Vagina (tissue), 2 donors: ENCODE measurements at places on chromosomes 3 and 15.

GRCh38 chr3:153889905-153890334 lies 231.3 kb upstream of the ARHGEF26 start:
- no peak for DNase-seq

- DNase-seq: no peak
These were observed 73.3 kb upstream of the PYGO1 start for GRCh38 chr15:55661428-55661827.

- no peak for DNase-seq
These were observed 11.9 kb downstream of the GPR176 start for GRCh38 chr15:39908186-39908585.

DNA sequence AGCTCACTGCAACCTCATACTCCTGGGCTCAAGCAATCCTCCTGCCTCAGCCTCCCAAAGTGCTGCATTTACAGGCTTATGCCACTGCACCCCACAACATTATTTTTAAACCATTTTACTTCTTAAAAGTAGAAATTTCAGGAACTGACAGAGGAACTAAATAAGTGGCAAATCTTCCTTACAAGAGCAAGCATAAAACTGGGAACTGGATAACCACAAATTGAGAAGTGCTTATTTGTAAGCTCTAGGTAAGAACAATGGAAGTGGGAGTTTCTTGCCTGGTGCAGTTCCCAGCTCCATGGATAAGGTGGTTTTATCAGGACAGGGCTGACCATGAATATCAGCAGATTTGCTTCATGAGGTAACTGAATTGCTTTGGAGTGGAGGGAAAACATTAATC lies 655.2 kb downstream of the DIPK2A start:
- DNase-seq: no peak

DNA sequence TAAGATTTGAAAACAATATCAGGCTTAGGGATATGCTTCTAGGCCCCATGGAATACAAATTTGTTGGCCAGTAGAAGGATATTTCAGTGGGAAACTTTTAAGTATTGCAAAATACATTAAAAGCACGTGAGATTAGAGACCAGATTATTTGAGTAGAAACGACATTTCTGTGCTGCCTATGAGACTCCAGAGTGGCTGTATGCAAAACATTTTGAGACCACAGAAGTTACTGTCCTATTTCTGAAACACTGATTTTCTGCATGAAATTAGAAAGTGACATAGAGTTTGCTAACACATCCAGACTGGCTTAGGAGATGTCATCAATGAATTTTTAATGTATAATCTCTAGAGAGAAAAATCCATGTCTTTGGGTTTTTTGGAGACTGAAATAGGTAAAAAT lies 99.8 kb downstream of the KCNH8 start:
- no peak for DNase-seq

DNA sequence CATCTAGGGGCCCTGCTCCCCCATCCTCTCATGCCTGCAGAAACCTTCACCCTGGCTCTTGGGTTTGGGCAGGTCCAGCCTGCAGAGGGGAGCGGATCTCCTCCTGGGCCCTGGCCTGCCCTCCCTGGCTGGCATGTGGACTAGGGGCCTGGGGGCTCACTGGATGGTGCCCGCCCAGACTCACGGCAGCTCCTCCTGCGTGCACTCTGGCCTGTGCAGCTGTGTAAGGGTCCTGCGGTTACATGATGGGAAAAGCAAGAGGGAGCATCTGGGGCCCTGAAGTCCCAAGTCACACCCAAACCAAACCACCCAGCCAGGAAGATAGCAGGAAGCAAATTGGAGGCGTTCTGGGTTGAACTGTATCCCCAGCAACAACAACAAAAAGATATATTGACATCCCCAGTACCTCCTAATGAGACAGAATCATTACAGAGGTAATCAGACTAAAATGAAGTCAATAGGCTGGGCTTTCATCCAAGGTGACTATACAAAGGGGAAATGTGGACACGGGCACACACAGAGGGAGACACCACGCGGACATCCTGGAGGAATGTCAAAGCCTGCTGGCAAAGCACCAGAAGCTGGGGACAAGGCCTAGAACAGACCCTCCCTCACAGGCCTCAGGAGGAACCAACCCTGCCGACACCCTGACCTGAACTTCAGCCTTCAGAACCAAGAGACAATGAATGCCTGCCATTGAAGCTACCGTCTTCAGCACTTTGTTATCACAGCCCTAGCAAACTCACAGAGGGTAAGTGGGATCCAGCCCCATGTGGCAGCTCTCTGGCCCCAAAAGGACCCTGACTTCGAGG lies 10.4 kb upstream of the CLK3 start:
- no peak for DNase-seq

DNA sequence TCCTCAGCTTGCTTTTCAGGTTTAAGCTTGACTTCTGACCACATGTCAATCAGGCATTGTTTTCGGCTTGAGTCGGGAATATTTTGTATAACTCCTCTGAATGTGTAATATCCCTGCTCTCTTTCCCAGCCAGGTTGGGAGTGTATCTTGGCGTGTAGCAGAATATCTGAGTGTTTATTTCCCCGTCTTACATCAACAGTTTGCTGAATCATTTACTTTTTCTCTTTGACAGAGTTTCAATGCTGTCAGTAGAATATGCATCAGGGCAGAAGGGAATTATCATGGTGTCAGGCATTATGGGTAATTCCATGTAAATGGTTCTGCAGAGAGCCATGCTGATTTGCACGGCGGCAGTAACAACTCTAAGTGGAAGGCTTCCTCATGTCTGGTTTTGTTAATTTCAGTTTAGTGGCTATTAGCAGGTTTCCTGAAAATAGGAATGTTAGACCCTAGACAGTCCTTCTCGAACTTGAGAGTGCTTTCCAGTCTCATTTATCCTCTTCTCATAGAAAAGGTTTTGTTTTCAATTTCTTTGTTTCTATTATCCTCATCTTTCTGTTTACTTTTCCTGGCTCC lies 566.3 kb downstream of the AGBL1 start:
- DNase-seq: no peak

GRCh38 chr15:93223803-93224202 lies 134.8 kb upstream of the RGMA start:
- no peak for DNase-seq

DNA sequence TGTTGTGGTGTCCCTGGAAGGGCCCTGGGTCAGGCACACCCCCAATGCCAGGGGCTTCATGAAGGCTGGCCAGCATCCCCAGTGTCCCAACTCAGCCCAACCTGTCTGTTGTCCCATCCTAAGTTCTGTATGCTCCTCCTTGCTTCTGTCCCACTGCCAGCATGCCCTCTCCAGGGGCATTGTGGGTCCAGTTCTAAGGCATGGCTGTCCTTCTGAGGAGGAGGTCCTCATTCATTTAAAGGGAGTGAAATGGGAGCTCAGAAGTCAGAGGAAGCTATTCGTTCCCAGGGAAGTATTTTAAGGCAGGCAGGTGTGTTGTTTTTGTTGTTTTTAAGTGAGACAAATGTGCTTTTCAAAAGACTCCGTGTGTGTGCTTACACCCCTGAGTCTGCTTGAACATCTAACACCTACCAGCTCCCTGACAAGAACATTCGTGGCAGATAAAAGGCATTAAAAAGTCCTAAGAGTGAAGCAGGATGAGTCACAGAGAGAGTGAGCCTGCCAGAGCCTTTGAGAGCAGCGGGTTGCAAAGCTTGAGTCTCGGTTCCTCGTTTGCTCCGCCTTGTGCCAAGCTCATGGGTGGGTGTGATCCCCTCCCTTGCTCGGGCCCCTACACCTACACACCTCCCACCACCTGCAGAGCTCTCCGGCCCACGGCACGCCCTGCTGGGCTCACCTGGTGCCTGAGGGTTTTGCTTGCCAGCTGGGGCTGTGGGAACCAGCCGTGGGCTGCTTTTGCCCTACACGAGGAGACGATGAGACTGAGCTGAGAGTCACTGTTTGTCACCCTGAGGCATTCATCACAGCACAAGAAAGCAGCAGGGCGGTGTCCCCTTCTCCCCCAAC lies 183.4 kb upstream of the TOPAZ1 start:
- no peak for DNase-seq

GRCh38 chr15:48266024-48266689 lies 60.1 kb downstream of the SLC12A1 start:
- no peak for DNase-seq

DNA sequence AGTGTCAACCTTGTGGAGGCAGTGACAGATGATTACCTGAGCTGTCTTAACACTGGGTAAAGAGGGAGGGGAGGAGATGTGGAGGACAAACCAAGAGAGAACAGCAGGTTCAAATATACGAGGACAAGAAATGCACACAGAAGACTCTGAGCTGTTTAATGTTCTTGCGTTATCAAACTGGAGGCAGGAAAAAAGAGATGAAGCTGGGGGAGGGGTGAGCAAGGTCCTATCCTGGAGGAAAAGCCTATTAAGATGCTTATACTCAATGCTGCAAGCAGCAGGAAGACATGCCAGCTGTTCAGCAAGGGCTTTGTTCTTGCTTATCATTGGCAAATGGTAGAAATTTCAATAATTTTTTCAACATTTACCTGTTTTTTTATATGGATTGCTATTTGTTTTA lies 345.7 kb upstream of the TRIM42 start:
- no peak for DNase-seq

DNA sequence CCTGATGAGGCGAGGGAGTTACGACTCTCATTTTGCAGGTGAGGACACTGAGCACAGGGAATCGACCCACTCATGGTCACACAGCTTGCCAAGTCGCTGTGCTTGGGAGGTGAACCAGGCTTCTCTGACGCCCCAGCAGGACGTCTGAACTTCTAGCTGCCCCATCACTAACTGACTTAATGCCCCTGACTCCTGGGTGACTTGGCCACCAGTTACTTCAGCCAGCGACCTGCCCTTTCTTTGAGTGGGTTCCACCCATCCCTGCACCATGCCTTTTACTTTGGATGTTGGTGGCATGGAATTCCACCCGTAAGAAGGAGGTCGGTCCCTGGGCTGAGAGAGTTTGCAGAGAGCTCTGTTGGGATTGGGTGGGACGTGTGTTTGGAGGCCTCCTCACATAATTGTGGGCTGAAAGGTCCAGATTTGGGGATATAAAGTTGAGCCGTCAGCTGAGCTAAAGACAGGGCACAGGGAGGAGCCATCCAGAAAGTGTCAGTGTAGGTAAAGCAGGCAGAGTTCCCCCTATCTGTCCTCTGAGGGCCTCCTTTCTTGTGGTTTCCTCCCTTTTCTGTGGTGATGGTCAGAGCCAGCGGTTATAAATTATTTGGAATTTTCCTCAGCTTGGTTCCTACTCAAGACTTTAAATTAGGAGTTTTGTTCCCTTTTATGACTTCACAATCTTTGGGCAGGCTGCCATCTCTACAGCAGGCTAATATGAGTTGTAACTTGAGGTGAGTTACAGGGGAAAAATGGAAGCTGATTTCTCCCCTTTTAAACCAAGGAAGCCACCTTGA lies 55.0 kb downstream of the FLNB start:
- DNase-seq: no peak

DNA sequence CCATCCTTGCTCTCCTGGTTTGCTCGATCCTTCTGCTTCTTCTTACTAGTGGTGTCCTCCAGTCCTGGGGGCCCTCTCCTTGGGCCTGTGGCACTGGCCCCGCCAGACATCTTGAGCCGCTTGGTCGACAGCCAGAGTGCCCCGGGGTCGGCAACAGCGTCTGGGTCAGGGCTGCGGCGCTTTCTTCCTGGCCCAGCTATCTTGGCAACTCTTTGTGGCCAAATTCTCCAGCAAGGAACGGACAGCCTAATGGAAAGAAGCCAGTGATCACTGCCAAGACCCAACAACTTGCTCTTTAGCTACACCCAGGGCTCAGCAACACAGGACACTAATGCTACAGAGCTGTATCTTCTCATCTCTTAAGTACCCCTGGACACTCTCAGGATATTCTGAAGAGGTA lies 1.6 kb downstream of the USP19 start:
- no peak for DNase-seq

DNA sequence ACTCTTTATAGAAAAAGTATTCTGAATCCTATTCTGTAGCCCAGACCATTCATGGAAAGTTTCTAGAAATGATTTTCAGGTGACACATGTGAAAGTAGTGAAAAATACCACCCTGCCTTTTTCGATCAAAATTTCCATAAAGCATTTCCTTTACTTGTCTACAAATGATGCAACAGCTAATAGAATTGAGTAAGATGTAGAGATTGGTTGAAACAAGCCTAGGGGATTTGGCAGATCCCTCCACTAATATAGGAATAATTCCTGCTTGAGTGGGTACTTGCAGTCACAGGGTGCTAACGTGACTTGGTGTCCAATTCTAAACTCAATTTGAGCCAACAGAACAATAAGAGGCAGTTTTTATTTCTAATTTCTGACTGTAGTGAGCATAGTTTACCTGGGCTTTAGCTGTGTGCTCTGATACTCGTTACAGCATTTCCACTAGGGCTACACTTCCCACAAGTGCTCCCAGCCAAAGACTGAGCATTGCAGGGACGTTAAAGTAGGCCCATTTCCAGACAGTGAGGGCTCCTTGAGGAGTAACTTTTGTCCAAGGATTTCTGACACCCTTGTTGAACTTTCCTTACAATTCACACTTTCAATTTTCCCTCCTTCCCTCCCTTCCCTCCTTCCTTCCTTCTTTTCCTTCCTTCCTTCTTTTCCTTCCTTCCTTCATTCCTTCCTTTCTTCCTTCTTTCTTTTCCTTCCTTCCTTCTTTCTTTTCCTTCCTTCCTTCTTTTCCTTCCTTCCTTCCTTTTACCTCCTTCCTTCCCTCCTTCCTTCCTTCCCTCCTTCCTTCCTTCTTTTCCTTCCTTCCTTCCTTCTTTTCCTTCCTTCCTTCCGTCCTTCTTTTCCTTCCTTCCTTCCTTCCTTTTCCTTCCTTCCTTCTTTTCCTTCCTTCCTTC lies 53.9 kb upstream of the TP63 start:
- no peak for DNase-seq

DNA sequence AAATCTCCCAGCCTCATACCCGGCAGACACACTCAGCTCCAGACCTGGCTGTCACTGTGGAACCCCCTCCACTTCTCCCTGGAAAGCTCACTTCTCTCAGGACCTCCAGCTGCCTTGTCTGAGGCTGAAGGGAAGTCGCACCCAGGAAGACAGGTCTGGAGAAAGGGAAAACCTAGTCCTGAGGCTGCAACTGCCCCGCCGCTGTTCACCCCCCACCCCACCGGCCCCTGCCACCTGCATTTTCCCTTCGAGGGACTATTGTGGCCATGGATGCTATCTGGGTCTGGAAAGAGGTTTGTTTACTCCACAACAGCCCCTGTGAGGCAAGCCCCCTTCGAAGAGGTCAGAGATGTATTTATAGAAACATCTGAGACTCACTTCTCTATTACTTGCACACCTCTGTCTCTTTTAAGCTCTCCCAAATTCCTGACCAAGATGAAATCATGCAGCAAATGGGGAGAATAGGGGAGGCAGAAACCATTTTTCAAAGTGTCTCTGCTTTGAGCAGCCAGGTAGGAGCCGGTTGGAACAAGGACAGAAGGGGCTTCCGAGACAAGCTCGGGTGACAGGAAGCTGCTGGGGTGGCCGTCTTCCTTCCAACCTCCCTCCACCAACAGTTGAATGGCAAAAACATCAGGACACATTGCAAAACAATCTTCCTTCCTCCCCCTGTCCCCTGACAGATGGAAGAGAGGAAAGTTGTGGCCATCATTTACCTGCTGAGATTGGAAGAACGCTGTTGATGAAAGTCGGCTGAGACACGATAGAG lies 518 bp downstream of the COLQ start:
- DNase-seq: no peak
